Right ventricle myocardium superior (tissue), 1 donor: ENCODE measurements at places on chromosomes 7 and 10. TPM values are rescaled to one million over a fixed set of nuclear protein-coding genes. Genes with fewer than 3 reads are reported as not detected.
A peak's percentile ranks its signal among the peaks of the same experiment; 100 is the strongest.

Gene CPA1
- not detected for total RNA-seq

Gene CCDC3
- total RNA-seq, result 3.7 TPM

Gene CYP2W1
- not detected for total RNA-seq

Gene CPVL
- total RNA-seq, result 37.5 TPM

Gene SPDYE16
- total RNA-seq, result not detected

Gene FOXI2
- not detected for total RNA-seq

Gene ZNF488
- total RNA-seq, result not detected

- DNase-seq, result no peak
Measured at GRCh38 chr10:4033341-4033896, 248.4 kb upstream of the KLF6 start.

- no peak for DNase-seq
Measured at GRCh38 chr7:88566162-88566729, 193.3 kb upstream of the ZNF804B start.

GRCh38 chr7:69775231-69775771 is 177.0 kb downstream of the AUTS2 start:
- DNase-seq, result peak; percentile 66

GRCh38 chr7:43554423-43554822 is 28.5 kb upstream of the STK17A start:
- no peak for DNase-seq

- no peak for DNase-seq
Measured at GRCh38 chr7:28481091-28481926, 69.0 kb downstream of the CREB5 start.

GRCh38 chr7:129431911-129432643 is 2.2 kb upstream of the STRIP2 start:
- no peak for DNase-seq

DNA sequence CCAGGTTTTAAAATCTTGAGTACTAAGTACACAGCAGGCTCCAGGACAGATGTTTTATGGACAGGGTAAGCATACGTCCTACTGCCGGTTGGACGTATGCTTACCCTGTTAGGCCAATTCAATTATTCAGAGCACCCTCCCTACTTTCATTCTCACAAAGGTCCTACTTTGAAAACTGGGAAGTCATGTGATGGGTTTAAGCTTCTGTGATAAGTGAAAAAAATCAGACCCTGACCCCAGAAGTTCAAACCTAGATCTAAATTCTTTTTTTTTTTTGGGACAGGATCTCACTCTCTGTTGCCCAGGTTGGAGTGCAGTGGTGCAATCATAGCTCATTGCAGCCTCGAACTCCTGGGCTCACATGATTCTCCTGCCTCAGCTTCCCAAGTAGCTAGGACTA is 55.2 kb downstream of the HIPK2 start:
- DNase-seq, result no peak

DNA sequence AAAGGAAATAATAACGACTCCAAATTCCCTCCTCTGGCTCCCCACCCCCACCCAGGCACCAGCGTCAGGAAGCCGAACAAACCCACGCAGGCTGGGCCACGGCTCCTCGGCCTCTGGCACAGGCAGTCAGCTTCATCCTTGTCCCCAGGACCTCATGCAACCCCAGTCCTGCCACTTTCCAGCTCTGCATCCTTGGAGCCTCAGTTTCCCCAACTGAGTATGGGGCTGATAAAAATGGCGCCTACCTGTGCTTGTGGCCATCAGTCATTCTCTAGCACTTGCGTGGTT is 137.1 kb downstream of the RGS10 start:
- DNase-seq, result peak; percentile 41

DNA sequence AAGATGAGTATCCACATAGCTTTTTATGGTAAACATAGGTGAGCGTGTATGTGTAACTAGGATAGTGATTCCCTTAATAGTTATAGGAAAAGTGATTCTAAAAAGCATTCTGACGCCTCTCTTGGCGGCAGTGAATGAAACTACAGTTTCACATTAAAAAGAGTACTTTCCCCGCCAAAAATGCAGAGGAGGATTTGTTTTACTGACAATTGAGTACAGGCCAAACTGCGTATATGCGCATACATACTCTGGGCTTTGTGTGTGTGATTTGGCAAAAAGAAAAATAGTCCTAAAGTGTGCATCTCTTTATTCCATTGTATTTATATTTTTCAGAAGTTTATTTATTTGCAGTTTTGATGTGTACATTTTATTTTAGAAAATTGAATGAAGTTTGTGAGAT is 10.3 kb downstream of the CUL1 start:
- DNase-seq, result no peak

DNA sequence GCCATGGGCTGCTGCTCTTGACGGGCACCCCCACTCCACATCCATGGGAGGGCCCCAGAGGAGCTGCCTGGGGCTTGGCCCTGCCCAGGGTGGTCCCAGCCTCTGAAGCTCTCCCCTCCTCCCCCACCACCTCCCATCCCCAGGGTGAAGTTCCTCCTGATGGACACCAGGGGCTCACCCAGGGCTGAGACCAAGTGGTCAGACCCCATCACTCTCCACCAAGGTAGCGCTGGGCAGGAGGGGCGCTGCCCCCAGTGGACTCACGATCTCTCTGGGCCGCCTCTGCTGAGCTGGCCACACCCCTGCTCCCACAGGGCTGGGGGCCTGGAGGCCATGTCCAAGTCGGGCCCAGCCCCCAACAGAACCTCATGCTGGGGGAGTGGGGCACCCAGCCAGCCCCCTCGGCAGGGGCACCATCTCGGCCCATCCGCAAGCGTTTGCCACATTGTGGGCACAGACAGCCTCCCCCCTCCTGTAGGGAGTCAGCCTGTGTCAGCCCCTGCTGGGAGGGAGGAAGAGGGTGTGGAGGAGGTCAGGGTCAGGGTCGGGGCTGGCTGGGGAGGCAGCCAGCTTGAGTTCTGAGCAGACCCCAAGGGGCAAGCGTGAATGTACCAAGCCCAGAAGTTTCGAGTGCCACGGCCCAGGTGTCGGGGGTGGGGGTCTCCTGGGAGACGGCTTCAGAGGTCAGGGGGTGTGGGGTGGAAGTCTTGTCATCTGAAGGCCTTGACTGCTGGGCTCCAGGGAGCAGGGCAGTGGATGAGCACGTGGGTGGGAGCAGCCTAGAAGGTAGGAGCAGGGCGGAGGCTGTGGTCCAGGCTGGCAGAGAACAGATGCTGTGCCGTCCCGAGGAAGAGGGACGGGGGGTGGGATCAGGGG is 2.8 kb downstream of the UPK3B start:
- DNase-seq, result no peak

GRCh38 chr10:29386342-29386999 is 97.6 kb downstream of the LYZL1 start:
- no peak for DNase-seq

DNA sequence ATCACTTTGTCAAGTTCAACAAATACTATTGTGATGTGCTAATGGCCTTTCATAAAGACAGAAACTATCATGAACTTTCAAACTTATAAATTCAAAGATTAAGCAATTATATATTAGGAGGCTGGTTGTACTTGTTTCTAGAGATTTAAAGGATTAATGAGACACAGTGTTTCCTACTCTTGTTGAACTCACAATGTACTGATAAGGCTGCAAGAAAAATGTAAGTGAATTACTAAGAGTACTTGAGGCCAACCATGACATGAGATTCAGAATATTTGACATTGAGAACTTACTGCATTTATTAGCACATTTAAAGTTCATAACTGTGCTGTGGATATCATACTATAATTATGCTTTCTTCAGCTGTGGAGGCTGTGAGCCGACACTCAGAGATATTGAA is 1210.5 kb upstream of the SORCS1 start:
- no peak for DNase-seq
